ENCODE measurements at places on chromosomes 13 and 19.

- peak; percentile 15 for DNase-seq
Observed at GRCh38 chr19:10602330-10603083, 15.4 kb upstream of the AP1M2 start.

DNA sequence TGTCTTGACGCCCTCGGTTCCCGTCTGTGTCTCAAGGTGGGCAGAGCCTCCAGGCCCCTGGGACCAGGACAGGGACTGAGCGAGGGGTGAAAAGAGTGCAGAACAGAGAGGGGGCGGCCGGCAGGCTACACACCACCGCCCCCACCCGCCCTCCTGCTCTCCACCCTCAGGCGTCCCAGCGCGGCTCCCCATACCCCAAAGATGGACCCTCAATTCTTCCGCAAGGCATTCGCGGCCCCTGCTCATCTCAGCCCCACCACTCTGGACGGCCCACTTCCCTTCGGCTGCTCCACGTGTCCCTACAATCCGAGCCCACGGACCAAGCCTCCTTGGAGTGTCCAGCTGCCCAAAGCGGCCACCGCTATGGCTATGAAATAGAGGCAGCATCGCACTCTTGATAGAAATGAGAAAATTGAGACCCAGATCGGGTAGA is 1.8 kb downstream of the KLF16 start:
- no peak for DNase-seq

GRCh38 chr19:41064974-41065569 is 23.2 kb upstream of the CYP2A13 start:
- no peak for DNase-seq

DNA sequence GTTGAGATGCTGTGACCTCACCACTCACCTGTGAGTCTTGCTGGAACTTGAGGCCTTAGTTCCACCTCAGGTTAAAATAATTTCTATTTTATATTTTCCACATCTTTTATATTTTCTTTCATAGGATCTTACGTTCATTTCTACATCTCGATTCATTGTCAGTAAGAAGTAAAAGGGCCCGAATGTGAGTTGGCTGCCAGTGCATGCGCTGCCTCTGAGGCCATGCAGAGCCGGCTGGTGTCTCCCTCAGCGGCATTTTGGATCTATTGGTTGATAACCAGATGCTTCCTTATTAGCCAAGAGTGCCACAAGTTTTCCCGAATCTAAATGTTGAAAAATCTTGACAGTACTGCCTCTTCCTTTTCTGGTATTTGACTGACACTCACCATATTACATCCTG is 347.3 kb downstream of the TEX29 start:
- DNase-seq: no peak

DNA sequence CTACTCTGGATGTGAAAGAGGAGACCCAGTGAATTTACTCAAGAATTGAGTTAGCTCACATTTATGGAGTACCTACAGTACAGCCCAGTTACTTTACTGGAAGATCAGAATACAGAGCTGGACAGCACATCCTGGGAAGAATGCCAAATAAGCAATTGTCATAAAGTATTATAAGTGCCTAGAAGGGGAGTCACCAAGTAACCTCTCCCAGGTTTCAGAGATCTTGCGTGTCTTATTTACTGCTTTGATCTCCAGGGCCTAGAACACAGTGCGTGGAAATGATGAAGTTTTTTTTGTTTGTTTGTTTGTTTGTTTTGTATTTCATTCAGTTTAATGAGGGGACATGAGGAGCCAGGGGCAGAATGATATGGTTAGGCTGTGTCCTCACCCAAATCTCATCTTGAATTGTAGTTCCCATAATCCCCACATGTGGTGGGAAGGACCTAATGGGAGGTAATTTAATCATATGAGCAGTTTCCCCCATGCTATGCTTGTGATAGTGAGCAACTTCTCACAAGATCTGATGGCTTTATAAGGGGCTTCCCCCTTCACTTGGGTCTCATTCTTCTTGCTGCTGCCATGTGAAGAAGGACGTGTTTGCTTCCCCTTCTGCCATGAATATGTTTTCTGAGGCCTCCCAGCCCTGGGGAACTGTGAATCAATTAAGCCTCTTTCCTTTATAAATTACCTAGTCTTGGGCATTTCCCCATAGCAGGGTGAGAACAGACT is 5.2 kb downstream of the GARRE1 start:
- no peak for DNase-seq

- no peak for DNase-seq
Observed at GRCh38 chr19:32230441-32230840, 115.0 kb upstream of the ZNF507 start.

- DNase-seq: no peak
Observed at GRCh38 chr19:34838753-34839431, 65.9 kb upstream of the ZNF599 start.

Data from HS-5 (cell line).